ENCODE measurements at places on chromosomes 3 and 15.

DNA sequence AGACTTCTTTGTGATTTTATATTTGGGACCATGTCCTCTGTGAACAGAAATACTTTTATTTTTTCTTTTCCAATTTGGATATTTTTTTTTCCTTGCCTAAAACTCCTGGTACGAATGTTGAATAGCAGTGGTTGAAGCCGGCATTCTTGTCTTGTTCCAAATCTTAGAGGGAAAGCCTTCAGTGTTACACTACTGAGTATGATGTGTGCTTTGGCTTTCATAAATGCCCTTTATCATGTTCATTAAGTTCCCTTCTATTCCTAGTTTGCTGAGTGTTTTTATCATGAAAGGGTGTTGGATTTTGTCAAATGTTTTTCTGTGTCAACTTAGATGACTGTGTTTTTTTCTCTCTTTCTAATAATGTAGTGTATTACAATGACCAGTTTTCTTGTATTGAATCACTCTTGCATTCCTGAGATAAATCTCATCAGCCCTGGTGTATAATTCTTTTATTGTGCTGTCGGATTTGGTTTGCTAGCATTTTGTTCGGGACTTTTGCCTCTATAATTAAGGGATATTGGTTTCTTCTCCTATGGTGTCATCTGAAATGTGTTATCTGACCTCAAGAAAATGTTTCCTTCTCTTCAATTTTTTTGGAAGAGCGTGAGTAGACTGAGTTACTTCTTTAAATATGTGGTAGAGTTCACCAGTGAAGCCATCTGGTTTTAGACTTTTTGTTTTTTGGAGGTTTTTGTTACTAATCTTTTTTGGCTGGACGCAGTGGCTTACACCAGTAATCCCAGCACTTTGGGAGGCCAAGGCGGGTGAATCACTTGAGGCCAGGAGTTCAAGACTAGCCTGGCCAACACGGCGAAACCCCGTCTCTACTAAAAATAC, 33.3 kb downstream of the MAP1A start:
- no peak for DNase-seq

DNA sequence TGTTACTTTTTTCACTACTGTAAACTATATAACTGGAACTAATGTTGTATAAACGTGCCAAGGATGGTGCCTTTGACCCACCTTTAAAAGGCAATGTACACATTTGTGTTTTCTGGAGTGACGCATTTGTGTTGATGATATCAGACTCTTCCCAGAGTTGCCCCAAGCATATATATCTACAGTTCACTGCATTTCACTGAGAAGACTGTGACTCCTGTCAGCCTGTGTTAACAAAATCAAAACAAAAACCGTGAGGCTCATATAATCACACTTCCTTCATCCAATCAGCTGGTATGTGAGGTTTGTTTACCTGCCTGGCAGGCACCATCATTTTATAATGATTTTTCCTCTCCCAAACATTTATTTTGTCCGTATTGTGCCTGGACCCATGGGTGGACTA, 117.6 kb upstream of the ROBO1 start:
- DNase-seq: no peak

DNA sequence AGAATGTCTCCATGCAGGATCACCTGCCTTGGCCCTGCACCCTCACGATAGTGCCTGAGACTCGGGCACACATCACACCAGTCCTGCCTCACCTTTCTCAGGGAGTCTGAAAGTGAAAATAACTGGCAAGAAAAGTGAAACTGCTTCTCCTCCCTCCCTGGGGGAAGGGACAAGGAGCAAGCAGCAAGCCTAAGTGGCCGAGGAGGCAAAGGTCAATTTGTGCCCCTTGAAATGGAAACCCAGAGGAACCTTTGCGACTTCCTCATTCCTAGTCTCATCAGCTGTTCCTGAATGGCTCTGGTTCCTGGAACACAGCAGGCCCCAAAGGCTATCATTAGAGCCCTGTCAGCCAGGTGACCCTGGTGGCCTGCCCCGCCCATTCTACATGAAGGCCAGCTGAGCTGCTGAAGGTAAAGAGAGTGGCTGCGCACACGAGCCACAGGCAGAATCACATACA, 28.0 kb upstream of the SLCO2A1 start:
- no peak for DNase-seq

GRCh38 chr3:142065932-142066331, 83.4 kb downstream of the TFDP2 start:
- no peak for DNase-seq

DNA sequence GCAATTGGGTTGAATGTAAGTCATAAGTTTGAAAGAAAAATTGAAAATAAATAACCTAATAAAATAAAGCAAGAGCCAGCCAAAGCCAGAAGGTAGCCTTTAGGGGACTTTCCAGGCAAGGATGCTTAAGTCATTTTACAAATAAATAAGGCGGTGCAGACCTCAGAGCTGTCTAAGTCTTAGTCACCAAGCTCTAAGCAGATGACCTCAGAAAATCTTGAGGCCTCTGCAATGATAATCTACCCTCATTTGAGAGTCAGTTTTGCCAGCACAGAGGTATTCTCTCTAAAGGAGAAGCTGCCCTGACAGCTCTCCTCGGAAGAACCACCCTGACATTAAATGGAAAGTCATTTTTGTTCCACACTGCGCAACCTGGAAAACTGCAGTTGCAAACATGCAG, 113.9 kb downstream of the OXNAD1 start:
- no peak for DNase-seq

All from retinal pigment epithelial cell (primary cell).